ENCODE measurements at places on chromosomes 1 and 21.

DNA sequence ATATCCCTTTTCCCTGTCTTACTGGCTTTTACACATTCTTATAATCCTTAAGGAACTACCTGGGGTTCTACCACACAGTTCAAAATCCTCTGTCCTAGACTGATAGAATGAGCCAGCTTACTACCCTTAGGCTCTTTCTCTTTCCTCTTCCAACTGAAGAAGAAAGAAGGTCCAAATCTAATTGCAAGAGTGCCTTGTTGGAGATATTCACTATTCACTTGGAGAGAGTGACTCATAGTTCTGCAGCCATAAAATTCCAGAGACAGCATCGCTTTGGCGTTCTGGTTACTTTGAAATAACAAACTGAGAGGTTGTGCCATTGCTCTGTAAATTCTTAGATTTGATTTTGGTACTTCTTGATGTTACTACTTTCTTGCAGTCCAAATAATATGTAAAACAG lies 4.2 kb downstream of the CADM3 start:
- no peak for DNase-seq

GRCh38 chr1:19429611-19430010 lies 55.7 kb downstream of the CAPZB start:
- no peak for DNase-seq

GRCh38 chr1:10386761-10387676 lies 11.8 kb upstream of the PGD start:
- no peak for DNase-seq

GRCh38 chr21:24225431-24225830 lies 1381.8 kb downstream of the MRPL39 start:
- DNase-seq = no peak

GRCh38 chr1:242836423-242836822 lies 311.9 kb upstream of the PLD5 start:
- no peak for DNase-seq

DNA sequence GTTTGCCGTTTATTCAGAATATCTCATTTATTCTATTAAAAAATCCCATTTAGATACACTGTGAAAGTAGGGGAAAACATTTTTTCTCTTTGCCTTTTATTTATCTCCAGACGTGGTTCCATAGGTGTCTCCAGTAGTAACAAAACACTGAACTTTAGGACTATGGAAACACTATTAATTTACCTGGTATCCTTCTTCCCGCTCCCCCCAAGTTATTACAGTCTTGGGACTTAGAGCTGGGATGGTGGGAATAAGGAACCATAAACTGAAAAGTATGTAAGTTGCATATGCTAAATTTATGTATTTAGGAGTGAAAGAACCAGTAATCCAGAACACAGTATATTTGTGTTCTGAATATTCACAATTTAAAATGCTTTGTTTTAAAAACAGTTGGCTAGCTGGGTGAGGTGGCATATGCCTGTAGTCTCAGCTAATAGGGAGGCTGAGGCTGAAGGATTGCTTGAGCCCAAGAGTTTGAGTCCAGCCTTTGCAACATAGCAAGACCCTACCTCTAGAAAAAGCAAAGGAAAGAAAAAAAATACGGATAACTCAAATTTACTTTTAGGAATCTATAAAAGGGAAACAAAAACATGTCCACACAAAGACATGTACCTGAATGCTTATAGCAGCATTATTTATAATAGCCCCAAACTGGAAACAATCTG lies 3.1 kb downstream of the DNAJB4 start:
- DNase-seq = no peak

- no peak for DNase-seq
Measured at GRCh38 chr1:165877411-165877810, 50.0 kb downstream of the UCK2 start.

GRCh38 chr1:199815947-199816346 lies 211.6 kb upstream of the NR5A2 start:
- no peak for DNase-seq

DNA sequence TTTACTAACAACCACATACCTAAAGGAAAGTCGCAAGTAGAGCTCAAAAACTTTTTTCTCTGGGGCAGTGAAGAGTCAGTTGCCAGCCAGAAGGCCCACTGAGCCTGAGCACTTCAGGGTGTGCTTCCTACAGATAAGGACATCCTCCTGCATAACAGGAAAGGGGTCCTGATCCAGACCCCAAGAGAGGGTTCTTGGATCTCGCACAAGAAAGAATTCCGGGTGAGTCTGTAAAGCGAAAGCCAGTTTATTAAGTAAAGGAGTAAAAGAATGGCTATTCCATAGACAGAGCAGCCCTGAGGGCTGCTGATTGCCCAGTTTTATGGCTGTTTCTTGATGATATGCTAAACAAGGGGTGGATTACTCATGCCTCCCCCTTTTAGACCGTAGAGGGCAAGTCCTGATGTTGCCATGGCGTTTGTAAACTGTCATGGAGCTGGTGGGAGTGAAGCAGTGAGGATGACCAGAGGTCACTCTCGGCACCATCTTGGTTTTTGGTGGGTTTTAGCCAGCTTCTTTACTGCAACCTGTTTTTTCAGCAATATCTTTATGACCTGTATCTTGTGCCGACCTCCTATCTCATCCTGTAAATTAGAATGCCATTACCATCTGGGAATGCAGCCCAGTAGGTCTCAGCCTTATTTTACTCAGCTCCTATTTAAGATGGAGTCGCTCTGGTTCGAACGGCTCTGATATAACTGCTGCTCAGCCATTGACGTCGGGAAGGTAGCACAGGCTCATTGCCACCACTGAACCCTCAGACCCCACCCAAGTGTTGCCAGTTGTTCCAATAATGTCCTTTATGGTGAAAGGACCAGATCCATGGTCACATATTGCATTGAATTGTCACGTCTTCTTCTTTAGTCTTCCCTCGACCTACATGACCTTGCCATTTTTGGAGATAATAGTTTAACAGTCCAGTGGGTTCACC lies 96.6 kb upstream of the ERRFI1 start:
- DNase-seq = no peak

- no peak for DNase-seq
Measured at GRCh38 chr1:21707086-21707840, 38.1 kb upstream of the RAP1GAP start.

GRCh38 chr1:200228486-200228885 lies 181.3 kb downstream of the ZNF281 start:
- DNase-seq = no peak

DNA sequence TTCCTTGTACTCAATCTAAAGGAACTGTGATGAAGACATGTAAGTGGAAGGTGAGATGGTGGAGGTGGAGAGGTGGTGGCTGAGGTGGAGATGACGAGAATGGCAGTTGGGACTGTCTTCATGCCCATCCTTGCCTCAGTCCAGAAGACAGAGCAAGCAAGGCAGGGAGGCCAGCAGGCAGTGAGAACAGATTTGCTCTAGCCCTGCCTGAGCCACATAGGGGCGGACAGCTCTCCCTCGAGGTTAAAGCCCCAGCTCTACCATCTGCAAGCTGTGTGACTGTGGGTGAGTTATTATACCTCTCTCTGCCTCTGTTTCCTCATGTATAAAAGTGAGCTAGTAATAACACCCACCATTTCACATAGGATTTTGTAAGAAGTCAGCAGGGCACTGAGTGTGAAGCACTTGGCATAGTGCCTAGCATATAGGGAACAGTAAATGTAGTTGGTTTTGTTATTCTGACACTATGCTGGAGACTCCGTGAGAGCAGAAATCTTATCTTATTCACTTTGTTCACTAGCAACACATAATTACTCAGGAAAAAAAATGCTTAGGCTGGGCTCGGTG lies 4.8 kb upstream of the FAM110D start:
- no peak for DNase-seq

GRCh38 chr1:92736395-92736794 lies 48.5 kb downstream of the EVI5 start:
- DNase-seq = no peak

- DNase-seq = no peak
Measured at GRCh38 chr1:31977385-31978131, 36.1 kb upstream of the KHDRBS1 start.

GRCh38 chr1:31768939-31769704 lies 5.0 kb upstream of the ADGRB2 start:
- DNase-seq = no peak

DNA sequence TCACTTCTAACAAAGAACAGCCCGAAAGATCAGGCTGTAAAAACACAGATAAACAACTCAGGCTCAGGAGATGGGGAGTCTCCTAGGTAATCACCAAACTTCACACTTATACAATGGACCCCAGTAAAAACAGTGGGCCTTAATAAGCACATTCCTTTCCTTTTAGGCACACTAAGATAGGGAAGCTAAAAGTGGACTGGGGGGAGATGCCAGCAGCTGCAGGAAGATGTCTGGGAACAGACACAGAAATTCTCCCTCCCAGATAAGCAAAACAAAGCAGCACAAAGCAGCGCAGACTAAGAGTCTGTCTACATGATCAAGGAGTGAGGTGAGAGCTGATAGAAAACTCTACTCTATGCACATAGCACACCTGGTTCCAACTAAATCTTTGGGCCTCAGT lies 29.0 kb upstream of the CTBS start:
- DNase-seq = no peak

- no peak for DNase-seq
Measured at GRCh38 chr1:153546371-153546770, 765 bp upstream of the S100A4 start.

DNA sequence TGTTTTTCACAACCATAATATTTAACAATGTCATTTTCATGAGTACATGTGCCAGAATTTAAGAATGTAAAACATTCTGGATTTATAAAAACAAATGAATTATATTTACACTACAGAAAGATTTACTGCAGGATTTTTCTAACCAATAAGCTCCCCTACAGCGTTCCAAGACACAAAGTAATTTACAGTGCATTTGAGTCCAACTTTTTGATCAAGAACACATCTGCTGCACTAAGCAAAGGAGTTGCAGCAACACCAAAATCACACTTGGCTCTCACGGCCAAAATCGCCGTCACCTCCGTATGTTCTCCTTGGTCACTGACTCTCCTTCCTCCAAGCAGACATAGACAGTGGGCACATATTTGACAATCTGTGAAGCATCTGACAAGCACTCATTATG lies 7.7 kb downstream of the VPS26C start:
- no peak for DNase-seq

GRCh38 chr21:30116479-30116878 lies 50.1 kb downstream of the CLDN17 start:
- DNase-seq = no peak

GRCh38 chr1:31703431-31704270 lies at the start of gene COL16A1:
Gene COL16A1, minus strand, starts transcription at chr1:31704017. Its CDS starts 1,824 bp downstream, at chr1:31702193.
- no peak for DNase-seq

DNA sequence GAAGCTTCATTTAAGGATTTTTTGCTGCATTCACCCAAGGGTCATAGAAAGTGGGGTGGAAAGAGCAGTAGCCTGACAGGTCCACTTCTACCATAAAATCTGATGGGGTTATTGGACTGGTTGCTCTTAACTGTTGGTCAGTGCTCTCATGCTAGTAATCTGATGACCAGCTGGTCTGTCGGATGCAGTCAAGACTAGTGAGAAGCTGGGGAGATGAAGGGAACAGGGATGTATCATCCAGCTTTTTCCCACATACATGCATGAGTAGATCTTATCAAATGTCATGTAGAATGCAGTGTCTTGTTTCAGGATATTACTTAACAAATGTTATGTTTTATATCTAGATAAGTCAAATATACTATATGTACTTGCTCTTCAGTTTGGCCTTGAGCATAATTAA lies 11.1 kb downstream of the ATP1B1 start:
- DNase-seq = no peak

DNA sequence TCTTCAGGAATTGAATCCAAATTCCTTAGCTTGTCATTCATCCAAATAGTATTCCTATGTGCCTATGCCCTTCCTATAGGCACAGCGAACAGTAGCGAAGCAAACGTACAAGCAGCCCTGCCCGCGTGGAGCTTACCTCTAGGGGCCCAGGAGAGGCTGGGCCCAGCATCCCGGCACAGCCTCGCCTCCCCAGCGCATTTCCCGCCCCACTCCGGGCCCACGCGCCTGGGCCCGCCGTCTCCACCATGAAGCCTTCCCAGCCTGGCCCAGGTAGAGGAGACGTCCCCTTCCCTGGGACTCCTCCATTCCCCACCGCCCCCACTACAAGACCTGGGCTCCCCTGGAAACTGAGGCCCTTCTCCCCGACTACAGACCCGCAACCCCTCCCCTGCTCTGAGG lies 245 bp upstream of the TMEM269 start:
- no peak for DNase-seq

GRCh38 chr1:7259955-7260354 lies 474.7 kb downstream of the CAMTA1 start:
- no peak for DNase-seq

DNA sequence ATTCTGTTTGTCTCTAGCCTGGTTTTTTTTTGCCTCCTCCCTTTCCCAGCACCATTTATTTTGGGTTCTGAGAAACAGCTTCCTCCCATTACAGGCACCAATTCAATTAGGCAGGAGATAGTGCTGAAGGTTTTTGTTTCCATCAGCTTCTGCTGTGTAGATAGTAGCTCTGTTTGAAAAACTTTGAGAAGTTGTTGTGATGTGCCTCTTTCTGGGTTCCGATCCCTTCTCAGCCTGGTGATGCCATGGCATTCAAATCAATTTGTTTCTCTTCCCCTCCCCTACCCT lies 109.0 kb downstream of the NFIA start:
- DNase-seq = no peak

GRCh38 chr21:39681257-39681656 lies 63.7 kb upstream of the IGSF5 start:
- no peak for DNase-seq

GRCh38 chr1:52403566-52404115 lies 582 bp downstream of the ORC1 start:
- DNase-seq = peak; percentile 22

- DNase-seq = no peak
Measured at GRCh38 chr1:165531021-165531420, 12.8 kb upstream of the LRRC52 start.

DNA sequence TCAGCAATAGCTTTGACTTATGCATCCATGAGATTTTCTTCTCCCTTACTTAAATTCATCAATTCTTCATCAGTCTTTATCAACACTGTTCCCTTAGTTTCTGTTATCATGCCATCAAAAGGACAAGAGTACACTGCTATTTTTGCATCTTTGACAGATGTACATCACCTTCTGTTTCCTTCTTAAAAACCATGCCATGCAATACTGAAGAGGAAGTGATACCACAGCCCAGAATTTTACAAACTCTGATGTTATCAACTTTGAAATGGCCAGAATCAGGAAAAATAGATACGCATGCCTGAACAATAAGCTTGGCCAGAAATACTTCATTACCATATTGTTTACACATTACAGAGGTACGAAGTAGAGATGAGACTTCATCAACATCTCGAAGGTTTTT lies 21.1 kb downstream of the FMO5 start:
- no peak for DNase-seq

- no peak for DNase-seq
Measured at GRCh38 chr1:22584001-22584562, 20.8 kb downstream of the EPHA8 start.

DNA sequence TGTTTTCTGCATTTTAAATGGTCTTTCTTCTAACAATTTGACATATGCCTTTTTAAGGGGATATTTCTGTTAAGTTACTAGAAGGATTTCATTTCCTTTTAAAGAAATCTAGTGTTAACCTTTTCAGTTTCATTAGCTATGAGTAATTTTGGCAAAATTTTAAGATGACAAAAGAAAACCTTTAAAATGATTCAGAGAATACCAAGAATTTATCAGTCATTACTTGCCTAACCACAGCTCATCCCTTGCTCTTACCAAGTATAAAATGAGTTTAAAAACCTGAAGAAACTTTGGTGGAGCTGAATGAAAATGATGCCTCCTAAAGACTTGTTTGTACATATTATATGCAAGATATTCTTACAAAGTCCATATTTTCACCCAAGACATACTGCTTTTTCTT lies 101.7 kb downstream of the NEK7 start:
- DNase-seq = no peak

All from GM18507 (cell line).